NCI-H2081 (cell line): ENCODE measurements at places on chromosomes 11 and 22.

DNA sequence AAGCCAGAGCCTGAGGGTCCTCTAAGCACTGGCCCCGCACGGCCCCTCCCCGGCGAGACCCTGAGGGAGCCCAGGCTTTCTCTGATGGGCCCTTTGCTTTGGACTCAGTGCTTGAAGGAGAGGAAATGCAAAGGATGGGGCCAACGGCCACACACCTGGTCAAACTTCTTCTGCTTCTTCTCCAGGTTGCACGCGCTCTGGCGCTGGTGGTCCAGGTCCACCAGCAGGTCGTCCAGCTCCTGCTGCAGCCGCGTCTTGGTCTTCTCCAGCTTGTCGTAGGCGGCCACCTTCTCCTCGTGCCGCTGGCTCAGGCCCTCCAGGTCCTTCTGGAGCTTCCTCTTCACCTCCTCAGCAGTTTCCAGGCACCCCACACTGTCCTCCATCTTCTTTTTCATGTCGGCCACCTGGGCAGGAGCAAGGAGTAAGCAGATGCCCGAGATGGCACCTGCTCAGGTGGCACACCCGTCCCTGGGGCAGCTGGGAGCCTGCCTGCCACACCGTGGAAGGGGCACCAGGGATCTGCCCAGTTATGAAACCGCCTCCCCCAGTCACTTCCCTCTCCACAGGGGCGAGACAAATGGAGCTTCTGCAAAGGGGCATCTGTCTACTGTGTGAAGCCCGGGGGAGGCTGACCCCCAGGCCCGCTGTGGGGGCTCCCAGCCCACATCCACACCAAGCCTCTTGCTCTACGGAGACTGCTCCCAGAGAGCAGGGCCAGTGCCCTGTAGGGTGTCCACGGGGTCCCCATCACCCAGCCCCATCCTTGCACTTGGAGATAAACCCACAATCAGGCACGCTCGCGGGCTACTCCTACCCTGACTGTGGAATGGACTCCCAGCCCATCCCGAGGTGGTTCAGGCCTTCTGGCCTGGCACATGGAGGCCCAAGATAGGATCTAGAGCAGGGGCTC lies 39.2 kb downstream of the APOL1 start:
- no peak for DNase-seq

DNA sequence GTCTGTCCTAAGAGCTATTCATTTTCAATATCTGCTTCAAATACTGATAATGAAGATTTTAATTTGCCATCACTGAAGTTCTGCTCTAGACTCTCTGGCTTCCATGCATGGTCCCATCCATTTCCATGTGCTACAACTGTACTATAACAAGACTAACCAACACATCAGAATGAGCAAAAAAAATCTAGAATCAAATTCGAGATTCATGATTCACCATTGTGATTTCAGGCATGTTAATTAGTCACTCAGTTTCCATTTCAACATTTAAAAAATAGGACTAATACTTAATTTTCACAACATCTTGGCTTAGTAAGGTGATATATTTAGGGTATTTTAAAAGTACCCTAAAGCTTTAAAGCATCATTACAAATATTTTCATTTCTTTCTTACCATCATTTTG lies 22.8 kb downstream of the PICALM start:
- DNase-seq = no peak

- DNase-seq = no peak
Observed at GRCh38 chr11:74490941-74491340, 2.6 kb downstream of the LIPT2 start.

- no peak for DNase-seq
Observed at GRCh38 chr11:44596525-44597276, 31.2 kb downstream of the CD82 start.
